ENCODE measurements at places on chromosomes 6 and 20. TPM values are rescaled to one million over a fixed set of nuclear protein-coding genes. Genes with fewer than 3 reads are reported as not detected.
A peak's percentile ranks its signal among the peaks of the same experiment; 100 is the strongest.

The MYCT1 gene
- polyA plus RNA-seq, result 17.2 TPM

The PDE10A gene
- 24.4 TPM for polyA plus RNA-seq

The ZBTB12 gene
- polyA plus RNA-seq, result 23.1 TPM

The RAD21L1 gene
- not detected for polyA plus RNA-seq

The PHACTR2 gene
- polyA plus RNA-seq, result 42.4 TPM

The RBPJL gene
- not detected for polyA plus RNA-seq

The FKBP5 gene
- polyA plus RNA-seq, result 26.8 TPM

The NKAPL gene
- 2.9 TPM for polyA plus RNA-seq

The ZC3H12D gene
- 0.70 TPM for polyA plus RNA-seq

The PPP1R3G gene
- 1.8 TPM for polyA plus RNA-seq

The NNAT gene
- polyA plus RNA-seq, result 90.1 TPM

The POPDC3 gene
- polyA plus RNA-seq, result 0.27 TPM

The CYB5R4 gene
- 9.8 TPM for polyA plus RNA-seq

GRCh38 chr20:48056218-48056617 is 270.9 kb upstream of the SULF2 start:
- DNase-seq, result no peak

DNA sequence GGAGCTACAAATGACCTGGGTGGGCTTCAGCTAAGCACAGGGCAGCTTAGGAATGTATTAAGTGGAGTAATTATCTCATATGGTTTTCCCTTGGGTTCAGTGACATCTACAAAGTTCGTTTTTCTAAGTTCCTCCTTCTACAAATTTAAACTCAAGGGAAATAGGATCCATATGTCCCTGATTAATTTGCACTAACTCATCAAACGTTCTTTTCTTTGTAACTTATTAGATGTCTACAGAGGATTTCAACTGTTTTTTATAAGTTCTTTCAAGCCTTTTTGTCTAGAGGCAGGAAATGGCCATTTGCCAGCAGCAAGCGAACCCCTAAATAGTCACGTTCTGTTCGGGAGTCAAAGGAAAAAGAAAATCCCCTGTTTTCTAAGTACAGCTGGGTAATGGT is 1060.3 kb downstream of the KIF16B start:
- DNase-seq, result no peak

DNA sequence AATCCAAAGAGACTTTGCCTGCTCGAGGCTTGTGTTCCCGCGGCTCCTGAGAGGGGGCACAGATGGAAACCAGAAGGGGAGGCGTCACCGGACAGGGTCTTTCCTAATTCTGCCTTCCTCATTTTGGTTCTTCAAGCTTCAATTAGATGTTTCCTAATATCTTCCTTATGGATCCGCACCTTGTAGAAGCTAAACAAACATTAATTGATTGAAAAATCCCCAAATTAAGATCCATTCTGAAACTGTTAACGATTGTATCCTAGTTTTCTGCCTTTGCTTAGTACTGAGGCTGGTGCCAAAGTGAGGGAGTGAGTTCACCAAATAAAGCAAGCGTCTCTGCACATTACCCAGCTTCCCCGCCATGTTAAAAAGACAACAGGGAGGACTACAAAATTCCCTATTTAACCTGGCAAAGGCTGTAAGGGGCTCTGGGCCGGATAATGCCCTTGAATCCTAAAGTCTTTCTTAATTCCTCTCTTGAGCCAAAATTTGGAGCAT is 123.2 kb downstream of the GPX5 start:
- no peak for DNase-seq

DNA sequence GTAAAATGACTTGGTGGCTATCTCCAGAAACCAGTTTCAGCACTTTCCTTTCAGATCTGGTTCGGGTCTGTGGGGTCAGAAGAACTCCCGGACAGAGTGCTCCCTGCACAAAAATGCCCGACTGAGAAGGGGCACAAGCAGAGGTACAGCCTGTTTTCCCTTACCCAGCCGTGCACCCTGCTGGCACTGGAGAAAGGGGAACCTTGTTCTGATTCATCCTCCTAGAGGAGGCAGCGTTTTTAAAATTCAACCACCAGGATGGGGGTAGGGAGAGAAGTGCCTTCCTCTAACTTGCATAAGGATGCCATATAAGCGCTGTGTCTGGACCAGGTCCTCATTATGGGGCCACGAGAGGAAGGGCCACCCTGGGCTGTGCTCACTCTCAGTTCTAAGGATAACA is 17.6 kb downstream of the RIMS4 start:
- no peak for DNase-seq

GRCh38 chr20:20765696-20766365 is 53.4 kb upstream of the RALGAPA2 start:
- DNase-seq, result no peak

GRCh38 chr6:50653253-50653652 is 60.1 kb upstream of the TFAP2D start:
- DNase-seq, result no peak

DNA sequence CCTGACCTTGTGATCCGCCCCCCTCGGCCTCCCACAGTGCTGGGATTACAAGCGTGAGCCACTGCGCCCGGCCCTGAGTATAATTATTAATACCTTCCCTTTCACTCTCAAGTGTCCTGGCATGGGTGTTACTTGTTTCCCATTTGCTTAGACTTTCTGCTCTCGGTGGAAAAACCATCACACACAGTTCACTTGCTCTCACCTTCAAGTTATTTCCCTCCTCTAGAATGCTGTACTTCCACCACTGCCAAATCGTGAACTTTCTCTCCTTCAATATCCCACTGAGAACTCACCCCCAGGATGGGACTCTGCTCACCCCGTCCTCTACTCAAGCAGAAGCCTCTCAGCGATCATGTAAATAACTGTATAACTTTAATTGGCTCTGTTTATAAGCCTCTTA is 4.6 kb upstream of the HIVEP1 start:
- DNase-seq, result peak; percentile 25

- no peak for DNase-seq
Observed at GRCh38 chr20:8423482-8423881, 291.4 kb downstream of the PLCB1 start.

DNA sequence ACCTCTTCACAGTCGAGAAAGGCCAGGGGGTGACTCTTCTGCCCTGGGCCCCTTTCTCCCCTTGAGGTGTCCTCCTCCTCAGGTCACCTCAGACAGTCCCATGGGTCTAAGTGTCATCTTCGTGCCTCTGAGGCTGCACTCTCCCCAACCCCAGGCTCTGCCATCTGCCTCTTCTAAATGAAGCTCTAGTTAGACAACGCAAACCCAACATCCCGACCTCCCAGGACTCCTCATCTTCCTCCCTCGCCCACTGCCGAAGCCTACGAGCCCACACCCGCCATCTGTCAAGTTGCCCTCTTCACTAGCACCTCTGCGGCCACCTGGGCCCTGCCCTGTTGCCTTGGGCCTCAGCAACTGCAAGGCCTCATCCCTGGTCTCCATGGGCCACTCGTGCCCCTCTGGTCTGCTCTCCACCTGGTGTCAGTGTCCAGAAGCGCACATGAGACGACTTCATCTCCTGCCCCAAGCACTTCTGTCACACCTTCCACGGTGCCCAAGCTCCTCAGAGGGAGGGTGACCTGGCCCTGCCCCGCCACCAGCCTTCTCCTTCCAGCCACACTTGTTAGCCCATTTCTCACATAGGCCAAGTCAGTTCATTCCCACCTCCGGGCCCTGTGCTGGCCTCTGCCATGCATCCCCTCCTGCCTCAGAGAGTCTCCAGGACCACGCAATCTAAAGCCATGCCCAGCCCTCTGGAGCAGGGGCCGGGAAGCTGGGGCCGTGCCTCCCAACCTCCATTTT is 53.8 kb downstream of the RRBP1 start:
- DNase-seq, result no peak

- DNase-seq, result no peak
Observed at GRCh38 chr6:144619966-144620365, 334.8 kb downstream of the UTRN start.

DNA sequence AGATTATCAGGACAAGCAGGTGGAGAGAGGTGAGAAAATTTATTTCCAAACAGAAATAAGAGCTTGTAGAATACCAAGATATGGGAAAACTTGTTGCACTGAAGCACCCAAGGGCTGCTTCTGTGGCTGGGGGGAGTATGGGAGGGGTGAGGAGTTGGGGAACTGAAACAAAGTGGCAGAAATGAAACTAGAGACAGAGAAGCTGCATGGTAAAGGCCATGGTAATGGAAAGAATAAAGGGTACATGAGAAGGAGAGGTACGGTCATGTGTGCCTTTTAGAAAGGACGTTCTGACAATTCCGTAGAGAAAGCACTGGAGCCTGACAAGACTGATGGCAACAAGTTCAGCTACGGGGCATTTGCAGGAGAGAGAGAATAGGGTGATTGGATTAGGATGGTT is 51.6 kb upstream of the RIN2 start:
- DNase-seq, result no peak

- DNase-seq, result no peak
Observed at GRCh38 chr6:157597461-157598312, 216.7 kb downstream of the ZDHHC14 start.

- no peak for DNase-seq
Observed at GRCh38 chr20:8156235-8157079, 24.4 kb downstream of the PLCB1 start.

DNA sequence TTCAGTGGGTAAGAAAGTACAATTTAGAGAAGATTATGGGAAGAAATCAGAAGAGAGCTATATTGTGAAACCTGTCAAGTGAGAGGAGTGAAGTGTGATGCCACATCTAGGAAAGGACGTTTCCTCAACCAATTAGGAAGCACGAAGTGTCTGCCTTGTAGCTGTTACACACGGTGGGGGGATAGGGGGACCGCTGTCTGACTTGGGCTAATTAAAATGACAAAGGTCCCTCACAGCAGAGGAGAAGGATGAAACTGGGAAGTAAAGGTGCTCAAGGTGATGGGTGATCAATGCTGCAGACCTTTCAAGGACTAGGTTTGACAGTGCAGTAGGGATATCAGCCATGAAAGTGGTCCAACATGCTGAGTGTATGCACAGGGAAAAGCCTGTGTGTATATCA is 181.1 kb upstream of the PRSS16 start:
- no peak for DNase-seq

DNA sequence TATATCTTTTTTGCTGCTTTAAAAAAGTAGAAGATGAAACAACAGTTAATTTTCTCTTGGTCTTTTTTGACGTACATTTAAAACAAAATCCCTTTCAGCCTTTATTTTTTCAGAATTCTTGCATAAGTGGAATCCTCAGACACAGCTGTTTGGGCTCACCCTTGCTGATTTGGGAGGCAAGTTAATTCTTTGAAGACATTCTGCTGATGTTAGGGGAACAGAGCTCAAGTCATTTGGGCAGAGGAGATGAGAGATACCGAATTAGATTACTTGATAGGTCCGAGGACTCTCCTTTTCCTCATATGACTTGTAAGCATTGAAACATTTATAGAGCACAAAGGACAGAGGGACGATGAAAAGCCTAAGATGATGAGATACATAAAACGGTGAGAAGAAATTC is 567.9 kb upstream of the CITED2 start:
- no peak for DNase-seq

GRCh38 chr6:147849401-147850330 is 341.2 kb downstream of the SAMD5 start:
- no peak for DNase-seq

GRCh38 chr6:106974999-106975737 is 639 bp upstream of the CD24 start:
- DNase-seq, result peak; percentile 45

GRCh38 chr6:142118328-142118727 is 14.4 kb upstream of the GJE1 start:
- DNase-seq, result no peak

- DNase-seq, result peak; percentile 79
Observed at GRCh38 chr6:35497571-35498421, 917 bp upstream of the TEAD3 start.

DNA sequence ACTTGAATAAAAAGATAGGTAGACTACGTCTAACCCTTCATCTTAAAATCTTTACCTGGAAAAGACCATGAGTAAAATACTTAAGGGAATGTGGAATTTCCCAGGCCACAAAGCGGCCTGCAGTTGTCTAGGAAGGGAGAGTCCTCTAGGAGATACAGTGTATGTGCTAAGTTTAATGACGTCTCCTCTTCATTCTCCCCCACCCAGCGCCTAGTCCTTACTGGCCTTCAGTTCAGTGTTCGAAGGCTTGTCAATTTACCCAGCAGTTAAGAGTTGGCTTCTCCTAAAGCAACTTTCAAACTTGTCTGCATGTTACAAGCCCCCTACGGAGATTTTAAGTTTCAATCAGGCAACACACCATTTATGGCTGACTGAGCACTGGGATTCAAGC is 35.2 kb downstream of the HFE start:
- DNase-seq, result no peak

DNA sequence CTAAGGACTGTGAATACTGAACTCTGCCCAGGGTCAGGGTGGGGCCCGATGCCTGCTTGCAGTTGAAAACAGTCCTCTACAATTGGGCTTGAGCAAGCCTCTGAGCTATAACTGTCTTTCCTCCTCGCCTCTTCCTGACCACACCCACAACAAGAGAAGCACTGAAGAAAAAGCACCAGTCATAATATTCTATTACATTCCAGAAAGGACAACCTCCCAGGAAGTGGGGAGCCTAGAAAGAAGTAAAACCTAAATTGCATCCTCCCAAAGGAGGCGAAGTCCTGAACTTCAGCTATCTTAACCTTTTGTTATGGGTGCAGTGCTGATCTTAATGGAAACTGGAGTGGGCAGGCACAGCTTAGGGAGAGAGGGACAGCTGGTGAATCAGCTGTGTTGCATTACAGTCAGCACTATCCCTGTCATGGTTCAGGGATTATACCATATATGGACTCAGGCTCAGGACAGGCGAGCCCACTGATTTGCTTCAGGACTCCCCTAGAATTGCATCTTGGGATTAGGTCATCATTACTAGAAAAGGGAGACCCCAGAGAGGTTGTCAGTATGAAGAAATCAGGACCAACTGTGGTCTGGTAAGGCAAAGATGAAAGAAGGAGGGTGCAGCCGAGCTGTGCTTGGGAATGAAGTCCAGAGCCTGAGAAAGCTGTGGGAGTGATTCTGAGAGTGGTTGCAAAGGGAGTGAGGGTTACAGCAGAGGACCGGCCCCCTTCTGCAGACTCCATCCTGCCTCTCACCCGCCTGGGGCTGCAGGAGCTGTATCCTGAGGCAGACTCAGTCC is 18.3 kb upstream of the TRAM2 start:
- peak; percentile 85 for DNase-seq

GRCh38 chr6:108904741-108905140 is 56.5 kb downstream of the ARMC2 start:
- DNase-seq, result no peak

- DNase-seq, result no peak
Observed at GRCh38 chr6:69816569-69816968, 19.8 kb upstream of the LMBRD1 start.
